ENCODE measurements at places on chromosomes 1 and 21. TPM values are rescaled to one million over a fixed set of nuclear protein-coding genes. Genes with fewer than 3 reads are reported as not detected.

NADK gene
- total RNA-seq: 97.7 TPM

TMEM82 gene
- not detected for total RNA-seq

UBE2U gene
- not detected for total RNA-seq

OR2L2 gene
- not detected for total RNA-seq

RHD gene
- not detected for total RNA-seq

CEPT1 gene
- 35.4 TPM for total RNA-seq

TIAM1 gene
- 19.1 TPM for total RNA-seq

GPR157 gene
- 1.00 TPM for total RNA-seq

S100A7A gene
- total RNA-seq: not detected

IGSF5 gene
- total RNA-seq: not detected

CFHR4 gene
- total RNA-seq: not detected

S100A1 gene
- total RNA-seq: not detected

TSSK3 gene
- total RNA-seq: 1.2 TPM

LRRC71 gene
- total RNA-seq: not detected

PEX10 gene
- 9.8 TPM for total RNA-seq

CLCNKA gene
- 0.16 TPM for total RNA-seq

RBM11 gene
- not detected for total RNA-seq

ZNF672 gene
- 38.7 TPM for total RNA-seq

TIMM17A gene
- 53.9 TPM for total RNA-seq

LYPD8 gene
- total RNA-seq: not detected

KCNA2 gene
- total RNA-seq: 2.6 TPM

NCDN gene
- total RNA-seq: 7.9 TPM

IFI44L gene
- 5.2 TPM for total RNA-seq

SOX13 gene
- 41.4 TPM for total RNA-seq

S100A2 gene
- total RNA-seq: not detected

SLC22A15 gene
- 9.2 TPM for total RNA-seq

MUL1 gene
- 28.8 TPM for total RNA-seq

SELL gene
- total RNA-seq: 149 TPM

OR6K3 gene
- 1.7 TPM for total RNA-seq

ST6GALNAC3 gene
- total RNA-seq: not detected

KCNJ15 gene
- not detected for total RNA-seq

C1orf141 gene
- total RNA-seq: not detected

C1QA gene
- total RNA-seq: not detected

PIK3R3 gene
- 5.4 TPM for total RNA-seq

SPATA17 gene
- not detected for total RNA-seq

KRTAP13-1 gene
- total RNA-seq: not detected

ASCL5 gene
- not detected for total RNA-seq

SPAG17 gene
- total RNA-seq: not detected

SLC2A5 gene
- total RNA-seq: not detected

QSOX1 gene
- 31.0 TPM for total RNA-seq

RUNX1 gene
- total RNA-seq: 62.1 TPM

NR5A2 gene
- not detected for total RNA-seq

HAO2 gene
- not detected for total RNA-seq
